ENCODE measurements at places on chromosomes 3 and 15. TPM values are rescaled to one million over a fixed set of nuclear protein-coding genes. Genes with fewer than 3 reads are reported as not detected.

DNA sequence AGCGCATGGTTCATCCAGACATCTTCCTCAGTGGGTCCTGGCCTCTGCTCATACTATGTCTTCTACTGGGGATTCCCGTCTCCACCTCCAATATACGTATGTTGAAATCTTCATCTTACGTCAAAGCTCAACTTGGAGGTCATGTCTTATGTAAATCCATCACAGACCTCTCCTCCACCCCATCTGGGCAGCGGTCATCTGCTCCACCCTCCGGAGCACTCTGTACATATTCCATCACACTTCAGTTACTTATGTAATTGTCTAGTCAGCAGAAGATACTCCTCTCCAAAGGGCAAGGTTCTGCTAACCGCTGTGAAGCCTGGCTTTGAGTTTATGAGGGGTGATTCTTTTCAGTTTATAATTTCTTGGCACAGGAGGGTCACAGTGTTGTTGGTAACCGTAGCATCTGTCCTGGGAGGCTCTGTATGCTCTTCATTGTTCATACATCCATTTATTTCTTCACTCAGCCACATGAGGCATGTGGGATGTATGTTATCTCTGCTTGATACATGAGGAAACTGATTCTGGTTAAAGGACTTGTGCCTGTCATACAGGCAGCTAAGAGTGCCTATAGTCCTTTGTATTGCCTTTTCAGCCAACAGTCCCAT lies 22.1 kb downstream of the MAP2K1 start:
- DNase-seq: no peak

GRCh38 chr15:101543926-101544612 lies 54.6 kb upstream of the PCSK6 start:
- no peak for DNase-seq

GRCh38 chr15:29260896-29261295 lies 8.7 kb downstream of the NSMCE3 start:
- no peak for DNase-seq

DNA sequence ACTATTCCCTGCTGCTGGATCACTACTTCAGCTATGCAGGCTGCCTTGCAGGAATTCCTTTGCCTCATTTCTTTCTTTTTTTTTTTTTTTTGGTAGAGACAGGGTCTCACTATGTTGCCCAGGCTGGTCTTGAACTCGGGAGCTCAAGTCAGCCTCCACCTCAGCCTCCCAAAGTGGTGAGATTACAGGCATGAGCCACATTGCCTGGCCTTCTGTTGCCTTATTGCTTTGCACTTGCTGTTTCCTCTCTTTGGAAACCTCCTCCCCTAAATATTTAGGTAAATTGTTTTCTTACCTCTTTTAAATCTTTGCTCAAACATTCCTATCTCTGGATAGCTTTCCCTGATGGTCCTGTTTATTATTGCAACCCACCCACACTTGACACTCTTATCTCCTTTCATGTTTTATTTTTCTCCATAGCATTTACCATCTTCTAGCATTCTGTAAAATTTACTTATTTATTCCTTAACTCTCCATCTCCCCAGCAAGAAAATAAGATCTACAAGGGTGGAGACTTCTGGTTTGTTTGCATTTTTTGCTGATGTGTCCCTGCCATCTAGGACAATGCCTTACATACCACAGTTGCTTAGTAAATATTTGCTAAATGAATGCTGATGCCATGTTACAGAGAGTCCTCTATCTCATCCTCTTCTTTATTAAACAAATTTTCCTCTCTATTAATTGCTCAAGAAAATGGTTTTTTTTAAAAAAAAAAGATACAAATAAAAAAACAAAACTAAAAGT lies 134.8 kb downstream of the P2RY1 start:
- no peak for DNase-seq

- no peak for DNase-seq
These were observed 428.8 kb downstream of the PYDC2 start for GRCh38 chr3:191889756-191890155.

DNA sequence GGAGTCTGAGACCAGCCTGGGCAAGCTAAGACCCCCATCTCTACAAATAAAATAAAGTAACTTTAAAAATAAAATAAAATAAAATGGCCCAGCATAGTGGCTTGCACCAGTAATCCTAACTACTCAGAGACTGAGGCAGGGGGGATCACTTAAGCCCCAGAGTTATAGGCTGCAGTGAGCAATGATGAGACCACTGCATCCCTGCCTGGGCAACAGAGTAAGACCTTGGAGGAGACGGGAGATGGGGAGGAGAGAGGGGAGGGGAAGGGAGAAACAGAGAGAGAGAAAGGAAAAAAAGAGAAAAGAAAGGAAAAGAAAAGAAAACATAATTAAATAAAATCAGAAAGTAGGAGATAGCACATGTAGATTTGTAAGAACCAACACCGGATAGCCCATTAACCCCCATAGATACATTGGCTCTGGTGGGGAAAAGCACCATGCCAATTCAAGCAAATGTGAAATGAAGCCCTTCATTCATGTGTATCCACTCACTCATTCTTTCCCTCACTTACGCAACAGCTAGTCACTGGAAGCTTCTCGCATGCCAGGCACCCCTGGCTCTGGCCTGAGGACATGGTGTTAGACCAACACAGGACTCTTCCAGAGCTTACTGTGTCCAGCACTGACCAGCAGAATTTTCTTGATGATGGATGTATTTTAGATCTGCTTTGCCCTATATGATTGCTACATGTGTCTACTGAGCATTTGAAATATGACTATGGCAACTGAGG lies 183.2 kb downstream of the MAGI1 start:
- no peak for DNase-seq

- peak; percentile 72 for DNase-seq
These were observed 13.6 kb upstream of the LACTB start for GRCh38 chr15:63107895-63108546.

- peak; percentile 7 for DNase-seq
These were observed 16.1 kb upstream of the LARP6 start for GRCh38 chr15:70870051-70870450.

DNA sequence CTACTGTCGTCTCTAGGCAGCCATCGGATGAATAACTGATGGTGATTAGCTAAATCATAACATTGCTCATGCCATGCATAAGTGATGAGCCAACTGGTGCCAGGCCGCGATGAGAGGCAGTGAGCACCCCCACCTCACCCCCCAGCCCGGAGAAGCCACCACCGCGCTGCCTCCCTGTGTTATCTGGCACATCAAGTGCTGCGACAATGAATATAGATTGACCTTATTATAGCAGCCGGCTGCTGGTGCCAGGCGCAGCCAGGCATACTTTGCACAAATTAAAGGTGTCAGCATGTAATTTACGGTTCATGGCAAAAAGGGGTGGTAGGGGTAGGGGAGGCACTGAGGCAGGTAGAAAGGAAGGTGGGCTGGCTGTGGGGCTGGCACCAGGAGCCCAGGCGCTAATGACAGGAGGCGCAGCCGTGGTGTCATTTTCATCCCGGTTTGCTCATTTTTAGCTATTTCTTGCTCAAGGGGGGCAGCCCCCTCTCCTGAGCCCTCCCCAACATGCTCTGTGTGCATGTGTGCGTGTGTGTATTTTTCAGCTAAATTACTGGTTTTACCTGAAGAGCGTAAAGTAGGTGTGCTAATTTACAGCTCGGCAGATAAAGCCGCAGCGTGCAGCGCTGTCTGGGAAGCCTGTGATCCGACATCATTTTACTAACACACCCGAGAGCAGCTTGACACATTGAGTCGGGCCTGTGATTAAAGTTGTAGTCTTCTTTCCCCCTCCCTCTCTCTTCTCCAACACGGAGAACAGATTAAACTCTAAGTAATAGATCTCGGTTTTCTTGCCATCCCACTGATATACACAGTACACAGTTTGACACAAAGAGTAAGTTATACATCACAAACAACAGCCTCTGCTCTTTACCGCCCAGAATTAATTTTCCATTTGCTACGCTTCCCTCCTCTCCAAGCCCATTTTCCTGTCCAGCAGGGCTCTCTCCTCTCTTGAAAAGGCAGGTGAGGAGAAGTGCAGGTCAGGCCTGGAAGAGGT lies 212.3 kb downstream of the RPLP1 start:
- DNase-seq: no peak

- DNase-seq: no peak
These were observed 6.4 kb downstream of the STRA6 start for GRCh38 chr15:74196175-74196574.

- DNase-seq: no peak
These were observed 249.4 kb downstream of the FAM43A start for GRCh38 chr3:194935061-194935460.

DNA sequence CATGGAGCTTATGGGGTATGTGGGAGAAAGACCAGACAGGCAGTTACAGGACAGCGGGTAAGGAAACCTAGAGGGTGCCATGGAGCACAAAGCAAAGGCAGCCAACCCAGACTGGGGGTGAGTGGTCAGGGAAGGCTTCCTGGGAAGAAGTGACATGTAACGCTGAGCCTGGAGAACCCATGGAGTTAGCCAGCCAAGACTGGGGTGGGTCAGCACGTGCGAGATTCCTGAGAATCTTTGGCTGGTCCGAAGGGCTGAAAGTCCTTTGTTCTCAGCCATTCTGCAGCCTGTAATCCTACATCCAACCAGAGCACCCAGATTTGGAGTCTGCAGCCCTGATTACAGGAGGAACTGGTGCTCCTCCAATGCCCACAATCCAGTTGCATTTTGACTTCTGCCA lies 120.1 kb upstream of the WNT5A start:
- DNase-seq: no peak

- DNase-seq: peak; percentile 52
These were observed 1.7 kb downstream of the MRAS start for GRCh38 chr3:138349926-138350665.

DNA sequence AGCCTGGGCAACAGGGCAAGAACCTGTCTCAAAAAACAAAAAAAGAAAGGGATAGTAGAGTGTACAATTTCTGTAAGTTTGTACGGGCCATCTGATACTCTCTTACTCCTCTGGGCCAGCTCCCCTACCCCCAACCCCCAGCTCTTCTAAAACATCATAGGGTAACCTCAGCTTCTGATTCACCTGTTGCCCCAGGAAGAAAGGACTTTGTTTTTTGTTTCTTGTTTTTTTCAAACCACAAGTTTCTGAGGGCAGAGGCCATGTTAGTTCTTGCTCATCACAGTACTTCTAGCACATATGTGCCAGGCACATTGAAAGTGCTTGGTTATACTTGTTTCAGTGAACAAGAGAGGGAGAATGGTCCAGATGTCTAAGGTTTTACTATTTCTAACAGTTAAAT lies 20.2 kb downstream of the ATOSA start:
- DNase-seq: no peak

DNA sequence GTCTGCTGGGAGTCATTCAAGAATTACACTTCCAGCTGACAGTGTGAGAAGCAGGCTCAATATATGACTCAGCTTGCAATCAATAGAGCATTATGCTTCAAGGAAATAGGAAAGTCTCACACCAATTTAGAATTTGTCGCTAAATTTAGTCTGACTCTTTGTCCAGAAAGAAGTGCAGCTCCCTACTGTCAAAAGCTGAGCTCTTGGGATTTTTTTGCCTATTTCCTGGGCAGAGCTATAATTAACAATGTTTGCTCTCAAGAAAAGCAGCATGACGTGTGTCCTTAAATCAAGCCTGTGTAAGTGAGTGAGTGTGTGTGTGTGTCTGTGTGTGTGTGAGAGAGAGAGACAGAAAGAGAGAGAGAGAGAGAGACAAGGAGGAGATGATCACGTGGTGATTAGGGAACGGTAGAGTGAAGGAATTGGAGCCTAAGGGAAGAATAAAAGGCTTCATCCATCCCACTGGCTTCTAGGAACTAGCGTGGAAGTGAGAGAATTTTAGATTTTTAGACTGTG lies 16.4 kb upstream of the SLC35G2 start:
- no peak for DNase-seq

FGF7 gene
- 15.2 TPM for polyA plus RNA-seq

ZNF621 gene
- polyA plus RNA-seq: 21.1 TPM

AVEN gene
- 14.4 TPM for polyA plus RNA-seq

ACKR4 gene
- 1.3 TPM for polyA plus RNA-seq

NT5DC2 gene
- 154 TPM for polyA plus RNA-seq

GOLGA6A gene
- polyA plus RNA-seq: 0.18 TPM

IQSEC1 gene
- 33.0 TPM for polyA plus RNA-seq
